Stimulated activated CD4-positive, alpha-beta T cell treated with anti-CD3 and anti-CD28 coated beads, Interleukin-1b, Interleukin-23, amount 100 ng/mL, for 24 hours (primary cell): ENCODE measurements at places on chromosomes 7 and 10.

DNA sequence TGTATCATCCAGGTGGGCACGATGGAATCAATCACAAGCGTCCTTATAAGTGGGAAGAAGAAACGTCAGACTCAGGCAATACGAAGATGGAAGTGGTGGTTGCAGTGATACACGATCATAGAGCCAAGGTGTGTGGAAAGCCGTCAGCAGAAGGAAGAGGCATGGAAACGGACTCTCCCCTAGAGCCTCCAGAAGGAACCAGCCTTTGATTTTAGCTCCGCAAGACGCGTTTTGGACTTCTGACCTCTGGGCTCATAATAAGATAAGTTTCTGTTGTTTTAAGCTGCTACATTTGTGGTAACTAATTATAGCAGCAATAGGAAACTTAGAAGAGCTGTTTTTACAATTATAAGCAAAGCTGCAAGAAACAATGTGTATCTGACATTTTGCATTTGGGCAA is 14.8 kb downstream of the FANK1 start:
- DNase-seq: no peak

DNA sequence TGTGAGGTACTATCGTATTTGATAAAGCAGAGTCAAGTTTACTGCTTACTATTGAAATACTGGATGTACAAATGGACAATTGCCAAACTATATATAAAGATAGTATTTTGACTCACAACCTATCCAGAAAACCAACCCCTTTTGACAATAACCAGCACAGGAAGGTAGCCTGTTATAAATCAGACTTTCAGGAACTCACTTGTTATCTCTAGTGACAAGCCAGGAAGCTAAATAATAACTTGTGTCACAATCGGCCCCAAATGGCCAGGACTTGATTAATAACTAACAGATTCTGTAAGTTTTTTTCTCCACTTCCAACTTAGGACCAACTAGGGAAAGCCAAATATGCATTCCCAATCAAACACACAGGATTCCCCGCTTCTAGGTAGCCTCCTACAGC is 38.8 kb upstream of the SLC35G1 start:
- no peak for DNase-seq

- DNase-seq: no peak
Observed at GRCh38 chr7:31979690-31980330, 90.4 kb downstream of the PDE1C start.

- DNase-seq: no peak
Observed at GRCh38 chr10:24115403-24115802, 93.5 kb upstream of the KIAA1217 start.

GRCh38 chr10:124993736-124994451 is 52.0 kb downstream of the ZRANB1 start:
- no peak for DNase-seq

DNA sequence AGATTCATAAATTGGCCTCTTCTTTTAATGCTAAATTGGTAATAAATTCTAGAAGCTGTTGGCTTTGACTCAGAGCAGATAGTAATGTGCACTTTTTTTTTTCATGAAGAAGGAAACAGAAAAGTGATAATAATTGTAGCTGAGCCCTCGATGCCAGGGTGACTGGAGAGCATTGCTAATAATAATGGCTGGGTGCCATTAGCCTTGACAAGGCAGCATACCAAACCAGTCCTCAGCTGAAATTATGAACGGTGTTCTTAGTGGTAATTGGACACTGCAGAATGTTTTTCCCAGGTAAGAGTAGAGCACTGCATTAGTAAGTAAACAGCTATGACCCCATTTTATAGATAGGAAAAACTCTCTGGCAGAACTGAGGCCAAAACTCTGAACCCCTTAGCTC is 18.9 kb downstream of the PLEKHA8 start:
- DNase-seq: no peak

DNA sequence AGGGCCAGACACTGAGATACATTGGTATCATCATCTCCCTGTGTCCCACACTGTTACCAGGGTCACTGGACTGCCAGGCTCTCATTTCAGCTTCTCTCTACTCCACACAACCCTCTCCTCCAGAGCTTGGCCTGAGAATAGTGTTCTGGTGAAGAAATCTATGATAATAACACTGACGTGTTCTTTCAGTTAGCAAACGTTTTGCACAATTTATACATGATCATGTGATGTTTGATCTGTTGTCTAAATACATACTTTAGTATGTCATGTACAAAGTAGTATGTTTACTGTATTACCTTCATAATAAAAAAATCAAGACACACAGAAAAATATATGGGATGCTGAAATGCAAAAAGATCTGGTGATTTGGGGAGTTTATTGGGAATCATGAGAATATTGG is 5.0 kb downstream of the SLC16A9 start:
- no peak for DNase-seq

DNA sequence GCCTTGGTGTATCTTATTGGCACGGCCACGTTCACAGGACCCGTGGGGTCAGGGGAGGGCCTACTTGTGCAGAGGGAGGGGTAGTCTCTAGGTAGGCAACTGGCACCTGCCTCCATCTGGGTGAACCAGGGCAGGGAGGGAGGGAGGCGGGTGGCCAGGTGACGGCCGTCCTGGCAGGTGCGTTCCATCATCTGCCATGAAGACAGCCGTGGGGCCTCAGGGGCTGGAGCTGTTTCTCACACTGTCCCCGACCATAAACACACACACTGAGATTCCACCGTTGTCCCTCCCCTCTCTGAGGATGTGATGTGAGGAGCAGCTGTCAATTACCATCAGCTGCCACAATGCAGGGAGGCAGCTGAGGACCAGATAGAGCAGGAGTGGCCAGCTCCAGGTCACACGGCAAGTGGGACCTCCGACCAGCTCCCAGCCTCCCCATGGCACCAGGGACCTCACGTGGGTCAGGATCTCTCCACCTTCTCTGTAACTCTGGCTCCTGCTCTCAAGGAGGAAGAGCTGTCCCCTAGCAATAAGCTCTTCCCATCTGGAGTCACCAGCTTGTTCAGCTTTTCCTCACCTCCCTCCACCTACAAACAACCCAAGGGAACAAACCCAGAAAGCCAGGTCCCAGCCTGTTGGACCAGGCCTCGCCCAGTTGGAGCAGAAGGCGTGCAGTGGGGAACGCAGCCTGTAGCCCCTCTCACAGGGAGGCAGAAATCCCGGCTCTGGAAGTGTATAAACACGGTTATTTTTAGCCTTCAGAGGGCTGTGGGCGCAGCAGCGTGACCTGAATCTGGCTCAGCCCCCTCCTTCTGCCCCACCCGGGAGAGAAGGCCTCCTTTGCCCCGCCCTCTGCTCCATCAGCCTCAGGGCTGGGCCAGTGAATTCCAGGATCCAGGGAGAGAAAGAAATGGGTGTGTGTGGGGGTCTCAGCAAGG is 33.1 kb downstream of the ZMIZ1 start:
- DNase-seq: no peak

- DNase-seq: no peak
Observed at GRCh38 chr10:124496150-124496549, 34.5 kb downstream of the LHPP start.

- no peak for DNase-seq
Observed at GRCh38 chr10:88530093-88530492, 53.0 kb downstream of the RNLS start.

GRCh38 chr10:11742779-11743298 is 657 bp downstream of the ECHDC3 start:
- no peak for DNase-seq

DNA sequence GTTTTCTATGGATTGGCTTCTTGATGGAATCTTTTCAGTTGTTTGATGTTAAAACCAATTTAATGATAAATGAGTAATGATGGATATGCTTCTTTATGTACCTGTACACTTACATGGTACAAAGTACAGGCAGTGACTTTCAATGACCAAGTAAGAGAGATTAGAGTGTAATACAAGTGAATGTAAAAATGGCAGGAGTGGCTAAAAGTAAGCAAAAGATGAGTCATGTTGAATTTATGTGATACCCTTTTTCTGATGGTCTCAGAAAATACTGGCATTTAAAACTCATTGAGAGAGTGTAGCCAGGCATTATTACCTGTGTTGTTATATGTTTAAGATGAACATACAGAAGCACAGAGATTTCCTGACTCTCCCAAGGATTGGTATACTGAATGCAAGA is 97.1 kb downstream of the GPR85 start:
- no peak for DNase-seq

GRCh38 chr7:91128683-91129348 is 135.4 kb upstream of the FZD1 start:
- no peak for DNase-seq

- DNase-seq: no peak
Observed at GRCh38 chr10:19701427-19702052, 114.7 kb upstream of the PLXDC2 start.

DNA sequence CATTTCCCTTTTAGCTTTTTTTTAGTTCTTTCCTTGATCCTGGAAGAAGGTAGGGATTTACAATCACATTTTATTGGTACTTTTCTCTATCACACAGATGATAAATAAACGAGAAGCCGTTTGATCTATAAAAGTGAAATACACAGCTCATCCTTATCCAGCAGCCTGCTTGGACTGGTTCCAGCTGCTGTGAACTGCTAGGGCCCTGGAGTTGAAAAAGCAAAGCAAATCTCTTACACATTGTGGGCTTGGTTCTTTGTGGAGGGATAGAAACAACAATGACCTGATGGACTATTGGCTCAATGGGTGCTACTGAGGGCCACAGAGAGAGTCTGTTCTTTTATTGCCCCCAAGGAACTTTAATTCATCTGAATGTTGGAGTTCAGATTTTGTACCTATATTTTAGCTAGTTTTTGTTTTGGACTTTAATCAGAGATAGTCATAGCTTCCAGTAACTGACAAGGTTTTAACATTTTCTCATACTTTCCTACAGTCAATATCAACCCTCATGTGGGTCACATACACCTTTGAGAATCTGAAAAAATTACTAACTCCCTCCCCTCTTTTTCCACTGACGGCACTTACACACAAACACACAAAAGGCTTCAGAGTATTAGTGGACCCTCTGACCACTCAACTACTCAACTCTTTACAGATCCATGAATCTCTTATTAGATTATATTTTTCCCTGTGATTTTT is 91.6 kb upstream of the CCDC6 start:
- no peak for DNase-seq

GRCh38 chr10:48531486-48531885 is 73.4 kb downstream of the ARHGAP22 start:
- DNase-seq: no peak

GRCh38 chr7:36811807-36812206 is 87.5 kb upstream of the AOAH start:
- no peak for DNase-seq

DNA sequence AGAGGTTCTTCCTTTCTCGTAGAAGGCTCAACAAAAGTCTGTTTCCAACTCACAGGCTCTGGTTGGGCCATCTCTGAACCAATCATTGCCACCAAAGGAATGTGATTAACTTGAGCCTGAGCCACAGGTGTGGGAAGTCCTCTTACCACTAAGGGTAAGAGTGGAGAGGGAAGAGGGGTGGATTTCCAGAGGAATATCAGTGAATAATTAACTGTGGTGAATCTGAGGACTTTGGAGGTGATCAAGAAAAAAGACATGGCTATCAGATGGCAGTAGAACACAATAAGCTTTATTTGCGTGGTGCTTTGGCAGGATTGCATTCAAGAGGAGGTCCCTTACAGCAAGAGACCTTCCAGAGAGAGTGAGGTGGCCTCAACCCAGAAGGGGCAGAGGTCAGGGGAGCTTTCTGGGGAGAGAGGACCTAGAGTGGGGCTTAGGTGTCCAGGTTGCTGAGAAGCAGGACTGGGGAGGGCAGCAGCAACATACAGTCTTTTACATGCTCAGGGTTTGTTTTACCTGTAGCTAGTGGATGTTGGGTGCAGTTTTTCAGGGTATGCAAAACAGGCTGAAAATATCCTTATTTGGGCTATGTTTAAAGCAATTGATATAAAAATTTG is 61.4 kb downstream of the BBS9 start:
- no peak for DNase-seq

- DNase-seq: no peak
Observed at GRCh38 chr7:129163875-129164544, 19.5 kb downstream of the TSPAN33 start.

- no peak for DNase-seq
Observed at GRCh38 chr10:113983552-113983951, 60.1 kb upstream of the ADRB1 start.

- DNase-seq: no peak
Observed at GRCh38 chr10:103316087-103316486, 34.9 kb downstream of the PCGF6 start.

DNA sequence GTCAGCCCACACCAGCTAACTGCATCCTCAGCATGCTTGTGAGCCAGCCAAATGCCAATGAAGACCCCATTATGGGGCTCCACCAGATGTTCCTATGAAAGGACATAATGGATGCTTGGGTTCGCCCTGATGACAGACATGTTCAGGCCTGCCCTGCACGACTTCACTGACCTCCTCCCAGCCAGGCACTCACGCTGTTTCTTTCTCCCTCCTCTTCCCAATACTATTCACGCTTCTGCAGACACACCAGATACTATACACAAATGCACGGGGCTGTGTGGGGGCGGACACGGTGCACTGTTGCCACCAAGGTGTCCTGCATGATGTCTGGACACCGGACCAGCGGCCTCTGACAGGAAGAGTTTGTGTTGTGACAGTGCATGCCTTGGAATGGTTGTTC is 284.2 kb downstream of the PRPF18 start:
- no peak for DNase-seq

DNA sequence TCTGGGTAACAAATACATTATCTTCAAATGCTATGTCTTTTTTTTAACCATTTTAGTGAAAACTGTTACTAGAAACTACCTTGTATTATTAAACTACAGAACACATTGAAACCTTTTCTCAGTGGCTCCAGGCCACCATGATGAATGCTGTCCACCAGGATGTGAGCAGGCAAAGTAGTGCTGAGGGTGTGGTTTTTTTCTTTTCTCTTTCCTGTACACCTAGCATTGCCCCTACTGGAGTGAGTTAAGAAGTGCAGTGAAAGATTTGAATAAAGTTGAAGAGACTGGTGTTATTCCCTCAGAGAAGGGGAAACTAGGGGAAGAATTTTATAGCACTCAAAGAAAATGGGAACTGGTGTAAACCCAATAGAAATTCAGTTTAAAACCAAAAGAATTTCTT is 120.0 kb upstream of the SAMD8 start:
- no peak for DNase-seq

- DNase-seq: peak; percentile 34
Observed at GRCh38 chr7:50197549-50197948, 104.5 kb upstream of the ZPBP start.

DNA sequence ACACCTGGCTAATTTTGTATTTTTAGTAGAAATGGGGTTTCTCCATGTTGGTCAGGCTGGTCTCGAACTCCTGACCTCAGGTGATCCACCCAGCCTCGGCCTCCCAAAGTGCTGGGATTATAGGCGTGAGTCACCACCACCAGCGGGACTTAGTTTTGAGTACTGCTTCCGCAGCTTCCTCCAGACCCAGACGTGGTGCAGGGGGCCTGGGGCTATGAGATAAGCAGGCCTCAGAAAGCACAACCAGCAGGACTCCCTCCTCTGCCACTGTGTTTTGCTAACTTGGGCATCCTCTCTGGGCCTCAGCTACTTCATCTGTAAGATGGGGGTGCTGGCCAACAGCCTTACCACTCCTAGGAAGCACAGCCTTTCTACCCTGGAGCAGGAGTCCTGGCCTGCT is 37.8 kb downstream of the GOLGA7B start:
- DNase-seq: no peak
